ENCODE measurements at places on chromosomes 7 and 10. TPM values are rescaled to one million over a fixed set of nuclear protein-coding genes. Genes with fewer than 3 reads are reported as not detected.

DNA sequence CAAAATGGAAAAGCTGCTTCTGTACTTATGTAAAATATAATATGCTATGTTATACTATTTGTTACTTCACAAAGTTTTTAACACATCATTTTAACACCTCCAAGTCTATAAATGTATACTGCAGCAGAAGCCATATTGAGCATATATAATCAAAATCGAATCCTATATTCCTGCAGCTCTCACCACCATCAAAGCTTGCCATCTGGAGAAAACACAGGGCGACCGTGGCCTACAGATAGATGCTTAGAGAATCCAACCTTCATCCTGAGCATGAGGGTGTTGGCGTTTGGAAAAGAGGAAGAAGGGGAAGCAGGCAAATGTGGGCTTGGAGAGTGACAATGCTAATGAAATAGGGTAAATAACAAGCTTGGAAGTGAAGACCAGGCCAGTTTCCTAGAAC is 258.8 kb upstream of the IMMP2L start:
- no peak for DNase-seq

GRCh38 chr7:157711353-157711888 is 374.6 kb downstream of the DNAJB6 start:
- DNase-seq, result no peak

DNA sequence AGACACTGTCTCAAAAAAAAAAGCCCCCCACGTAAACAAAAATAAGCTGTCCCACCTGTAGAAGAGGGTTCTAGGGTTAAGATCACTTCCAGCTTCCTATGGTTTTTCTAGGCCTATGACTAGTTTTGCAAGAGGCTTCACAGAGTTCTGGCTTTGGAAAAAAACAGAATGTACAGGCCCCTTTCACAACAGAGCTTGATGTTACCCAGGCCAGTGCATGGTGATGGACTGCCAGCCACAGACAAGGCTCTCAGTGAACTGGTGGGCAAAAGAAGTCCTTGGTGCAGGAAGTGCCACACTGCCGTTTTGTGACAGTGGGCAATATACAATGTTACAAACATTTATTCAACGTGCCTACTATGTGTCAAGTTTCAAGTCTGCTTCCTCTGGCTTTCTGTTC is 18.3 kb upstream of the EFCAB10 start:
- DNase-seq, result no peak

DNA sequence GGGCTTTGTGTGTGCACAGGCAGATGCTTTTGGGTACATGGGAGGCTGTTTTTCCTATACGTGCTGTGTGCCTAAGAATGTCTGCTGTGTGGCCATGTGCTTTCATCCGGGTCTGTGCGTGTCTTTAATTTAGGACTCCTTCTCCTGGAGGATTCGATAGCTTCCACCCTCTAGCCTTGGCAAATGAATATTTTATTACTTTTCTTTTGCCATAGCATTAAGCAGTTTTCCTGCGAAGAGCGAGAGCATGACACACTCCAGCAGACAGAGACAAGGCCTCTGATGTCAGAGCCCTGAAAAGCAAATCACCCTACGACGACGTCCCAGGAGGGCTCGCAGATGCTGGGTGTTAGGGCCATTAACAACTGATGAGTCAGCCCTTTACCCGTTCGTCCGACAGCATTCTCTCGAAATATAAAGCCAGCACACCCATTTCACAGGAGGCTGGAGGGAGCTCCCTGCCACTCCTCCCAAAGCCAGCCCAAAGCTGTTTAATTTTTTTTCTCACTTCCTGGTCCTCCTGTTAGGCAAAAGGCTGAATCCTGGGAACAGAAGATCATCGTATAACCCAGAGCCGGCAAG is 311.3 kb upstream of the ZMIZ1 start:
- DNase-seq, result no peak

The WASHC2A gene
- 79.3 TPM for total RNA-seq

The HTR7 gene
- 7.3 TPM for total RNA-seq

The TMEM196 gene
- not detected for total RNA-seq

GRCh38 chr10:26095781-26096180 is 120.8 kb upstream of the GAD2 start:
- DNase-seq, result no peak

- DNase-seq, result no peak
Measured at GRCh38 chr7:134901389-134902020, 84.8 kb upstream of the AGBL3 start.

GRCh38 chr10:42986633-42987032 is 90.2 kb upstream of the RET start:
- no peak for DNase-seq

The TMEM176B gene
- total RNA-seq, result 1.4 TPM

The TRIM50 gene
- 0.54 TPM for total RNA-seq

GRCh38 chr10:27646194-27646593 is 99.4 kb downstream of the MKX start:
- DNase-seq, result no peak

DNA sequence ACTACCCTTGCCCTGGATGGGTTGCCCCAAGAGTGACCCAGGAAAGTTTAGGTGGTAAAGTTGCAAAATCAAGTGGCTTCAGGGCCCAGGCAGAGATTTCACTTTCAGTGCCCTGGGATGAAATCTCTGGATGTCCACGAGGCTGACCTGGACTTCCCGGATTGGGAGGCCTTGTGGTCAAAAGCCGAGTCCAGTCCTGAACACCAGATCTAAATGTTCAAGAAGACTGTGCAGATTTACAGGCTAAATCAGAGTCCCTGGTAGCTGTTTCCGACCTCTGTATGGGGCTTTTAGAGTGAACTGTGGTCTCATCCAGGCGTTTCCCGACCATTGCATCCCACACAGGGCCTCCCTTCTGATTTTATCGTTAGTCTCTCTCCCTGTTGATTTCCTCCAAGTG is 95.3 kb downstream of the WDR11 start:
- no peak for DNase-seq

DNA sequence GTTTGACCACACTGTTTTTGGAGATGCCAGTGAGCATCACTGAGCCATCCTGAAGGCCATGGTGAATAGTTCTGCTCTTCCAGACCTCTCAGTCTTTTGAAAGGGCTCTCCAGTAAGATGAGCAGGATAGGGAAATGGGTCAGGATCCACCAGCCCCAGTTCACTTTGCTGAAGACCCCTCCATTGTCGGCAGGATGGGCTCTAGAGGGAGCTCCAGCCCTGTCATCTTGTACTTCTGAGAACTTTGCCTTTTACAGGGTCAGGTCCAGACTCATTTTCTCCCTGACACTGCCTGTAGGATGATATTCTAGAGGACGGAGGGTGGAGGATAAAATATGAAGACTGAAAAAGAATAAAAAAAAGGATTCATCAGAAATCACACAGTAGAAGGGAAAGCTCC is 13.1 kb downstream of the LHFPL3 start:
- peak; percentile 58 for DNase-seq

GRCh38 chr10:105674448-105674847 is 1033.4 kb downstream of the SORCS3 start:
- DNase-seq, result no peak

GRCh38 chr10:75418293-75418692 is 13.1 kb upstream of the LRMDA start:
- DNase-seq, result no peak

DNA sequence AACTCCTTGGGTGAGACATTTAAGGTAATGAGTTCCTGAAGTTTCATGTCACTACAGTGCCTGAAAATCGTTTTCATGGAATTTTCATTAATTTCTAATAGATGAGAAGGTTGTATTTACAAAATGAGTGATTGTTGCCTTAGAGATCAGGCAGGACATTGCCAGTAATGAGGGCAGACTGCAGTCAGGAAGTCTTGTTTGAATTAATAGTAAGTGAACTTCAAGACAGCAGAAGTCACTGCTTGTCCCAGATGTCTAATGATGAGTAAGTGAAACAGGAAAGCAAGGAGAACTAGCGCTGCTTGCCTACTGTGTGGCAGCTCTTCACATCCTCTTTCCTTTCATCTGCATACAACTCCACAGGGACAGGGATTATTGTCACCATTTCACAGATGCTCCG is 237.4 kb downstream of the BAMBI start:
- DNase-seq, result no peak

DNA sequence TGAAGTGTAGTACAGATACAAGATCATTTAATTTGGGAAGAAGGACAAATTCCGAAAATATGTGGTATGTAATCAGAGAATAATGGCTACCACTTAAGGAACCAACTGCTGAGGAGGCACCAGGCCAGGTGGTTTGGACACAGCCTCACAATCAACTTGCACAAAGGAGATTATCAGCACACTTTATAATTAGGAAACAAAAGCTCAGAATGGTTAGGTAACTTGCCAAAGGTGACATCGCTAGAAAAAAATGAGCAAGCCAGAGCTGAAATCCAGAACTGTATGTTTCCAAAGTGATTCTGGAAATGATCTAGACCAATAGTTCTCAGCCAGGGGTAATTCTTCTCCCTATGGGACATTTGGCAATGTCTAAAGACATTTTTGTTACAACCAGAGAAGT is 36.6 kb downstream of the ERCC6 start:
- no peak for DNase-seq

DNA sequence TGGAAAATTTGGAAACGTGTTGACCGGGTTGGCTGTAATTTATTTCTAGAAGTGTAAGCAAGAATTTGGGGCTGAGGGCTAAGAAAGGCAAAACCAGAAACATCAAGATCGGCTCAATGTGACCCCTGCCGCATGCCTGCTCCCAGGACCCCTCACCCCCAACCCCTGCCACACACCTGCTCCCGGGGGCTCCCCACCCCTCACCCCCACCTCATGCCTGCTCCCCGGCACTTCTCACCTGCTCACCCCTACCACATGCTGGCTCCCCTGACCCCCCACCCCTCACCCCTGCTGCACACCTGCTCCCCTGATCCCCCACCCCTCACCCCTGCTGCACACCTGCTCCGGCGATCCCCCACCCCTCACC is 19.0 kb upstream of the CFAP46 start:
- no peak for DNase-seq

The SLC26A5 gene
- 3.0 TPM for total RNA-seq

GRCh38 chr7:111232249-111233084 is 141.5 kb downstream of the LRRN3 start:
- no peak for DNase-seq

The SEPHS1 gene
- 74.9 TPM for total RNA-seq

The SCART1 gene
- total RNA-seq, result 0.36 TPM

DNA sequence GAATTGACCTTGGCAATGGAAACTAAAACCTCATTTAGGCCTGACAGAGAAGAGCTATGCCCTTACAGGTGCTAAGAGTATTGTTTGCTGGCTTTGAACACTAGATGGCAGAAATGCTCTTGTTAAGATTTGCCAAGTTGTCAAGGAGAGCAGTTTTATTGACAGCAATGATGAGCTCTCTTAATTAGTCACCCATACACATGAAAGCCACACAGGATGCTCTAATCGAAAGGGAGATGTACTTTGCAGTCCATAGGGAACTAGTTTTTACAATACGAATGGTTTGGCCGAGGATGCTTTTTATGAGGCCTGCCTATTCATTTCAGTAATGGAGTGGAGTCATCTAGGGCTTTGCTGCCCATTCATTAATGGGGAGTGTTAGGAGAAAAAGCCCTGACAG is 45.4 kb upstream of the MBL2 start:
- DNase-seq, result peak; percentile 21

DNA sequence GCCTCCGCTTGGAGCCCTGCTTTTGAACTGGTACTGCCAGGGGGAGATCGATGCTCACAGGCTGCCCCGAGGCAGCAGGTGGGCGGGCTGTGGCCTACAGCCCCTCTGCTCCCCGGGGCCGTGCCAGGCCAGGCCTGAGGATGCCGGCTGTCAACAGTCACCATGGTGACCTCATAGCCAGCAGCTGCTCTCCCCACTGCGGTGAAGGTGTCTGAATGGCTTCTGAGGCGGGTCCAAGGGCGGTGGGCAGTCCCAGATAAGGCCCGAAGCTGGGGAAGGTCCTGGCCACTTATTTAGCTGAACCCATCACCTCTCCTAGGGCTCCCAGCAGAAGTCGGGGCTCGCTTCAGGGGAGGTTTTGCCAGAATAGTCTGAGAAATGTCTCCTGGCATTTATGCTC is 179.3 kb downstream of the ARHGAP12 start:
- no peak for DNase-seq

- DNase-seq, result no peak
Measured at GRCh38 chr7:147818317-147818716, 772.2 kb upstream of the C7orf33 start.

DNA sequence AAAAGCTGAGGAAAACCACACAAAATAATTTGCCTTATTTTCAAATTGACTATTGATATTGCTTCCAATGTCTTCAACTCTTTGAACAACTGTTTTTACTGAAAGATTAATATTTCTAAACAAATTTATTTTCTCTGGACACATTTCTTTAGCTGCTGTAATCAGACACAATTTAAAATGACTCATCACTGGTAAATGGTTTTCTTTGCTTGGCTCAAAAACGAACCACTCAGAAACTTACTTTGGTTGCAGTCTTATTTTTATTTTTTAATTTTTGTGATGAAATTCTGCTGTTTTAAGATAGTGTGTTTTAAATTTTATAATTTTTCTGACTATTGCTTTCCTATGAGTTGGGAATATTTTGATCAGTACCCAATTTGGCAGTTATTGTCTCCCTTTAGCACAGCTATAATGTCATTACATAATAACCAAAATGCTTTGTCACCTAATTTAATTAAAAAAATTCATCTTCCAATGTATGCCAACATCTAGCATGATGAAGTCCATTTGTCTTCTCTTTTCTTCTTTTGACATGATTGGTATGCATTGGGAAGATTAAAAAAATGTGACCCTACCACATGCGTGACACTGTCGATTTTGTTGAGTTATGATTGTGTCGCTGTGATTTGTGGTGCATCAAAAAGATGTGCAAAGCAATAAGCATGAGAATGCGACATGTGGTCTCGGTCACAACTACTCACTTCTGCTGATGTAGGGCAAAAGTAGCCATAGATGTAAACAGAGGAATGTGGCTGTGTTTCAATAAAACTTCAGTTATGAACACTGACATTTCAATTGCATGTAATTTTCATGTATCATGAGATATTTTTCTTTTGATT is 222.3 kb downstream of the SUGCT start:
- no peak for DNase-seq

The LBX1 gene
- not detected for total RNA-seq

The WEE2 gene
- 0.33 TPM for total RNA-seq

The DPP6 gene
- total RNA-seq, result 1.4 TPM

The VENTX gene
- total RNA-seq, result 0.23 TPM

DNA sequence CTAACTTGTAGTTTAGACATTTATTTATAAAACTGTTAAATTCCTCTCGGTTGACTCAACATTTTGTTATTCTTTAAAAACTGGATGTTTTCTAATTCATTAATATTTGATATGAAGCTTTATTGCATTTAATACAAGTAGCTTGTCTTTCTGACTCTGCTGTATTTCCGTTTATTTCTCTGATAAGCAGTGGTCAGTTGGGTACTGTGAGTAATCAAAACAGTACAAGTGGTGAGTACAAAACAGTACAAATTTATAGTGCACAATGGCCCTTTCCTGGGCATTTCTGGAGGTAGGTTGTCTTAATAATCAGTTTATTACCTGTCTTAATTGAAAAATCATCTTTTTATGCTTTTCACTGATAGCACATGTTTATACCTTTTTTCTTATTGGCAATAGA is 182.7 kb downstream of the CCSER2 start:
- DNase-seq, result no peak

DNA sequence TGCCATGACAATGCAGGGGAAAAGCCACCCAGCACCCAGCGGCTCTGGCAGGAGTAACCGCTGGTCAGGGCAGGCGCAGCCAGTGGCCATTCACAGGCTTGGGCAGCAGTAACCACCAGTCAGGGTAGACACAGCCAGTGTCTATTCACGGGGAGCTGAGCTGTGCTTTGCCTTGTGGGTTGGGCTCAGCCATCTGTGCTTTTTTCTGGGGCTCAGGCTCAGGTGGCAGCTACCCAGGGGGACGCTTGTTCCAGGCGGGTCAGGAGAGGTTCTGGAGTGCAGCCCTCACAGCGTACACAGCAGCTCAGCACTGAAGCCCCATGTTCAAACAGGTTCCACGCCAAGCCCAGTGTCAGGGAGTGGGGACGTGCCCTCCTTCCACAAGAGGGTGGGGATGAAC is 28.5 kb downstream of the FOXL3 start:
- DNase-seq, result no peak

Data from endothelial cell (in vitro differentiated cells).